A549 treated with ZK216348 at 1 μM for 4 hours (cell line): ENCODE measurements at places on chromosomes 7 and 10. TPM values are rescaled to one million over a fixed set of nuclear protein-coding genes. Genes with fewer than 3 reads are reported as not detected.

Gene STAG3
- 0.06 to 0.40 TPM (median 0.21 TPM) in 5 replicates for total RNA-seq

Gene TMEM229A
- not detected in 5 replicates for total RNA-seq

Gene NPY4R2
- 11.9 to 38.3 TPM (median 28.0 TPM) in 5 replicates for total RNA-seq

Gene LRRC17
- not detected in 5 replicates for total RNA-seq

Gene GPR22
- total RNA-seq: not detected in 5 replicates

Gene GRM3
- total RNA-seq: not detected in 5 replicates

Gene CREB5
- 2.1 to 4.2 TPM (median 3.6 TPM) in 5 replicates for total RNA-seq

Gene TEX47
- not detected in 5 replicates for total RNA-seq

Gene WDR86
- 0.13 to 0.23 TPM (median 0.18 TPM) in 3 of 5 replicates, not detected in the others for total RNA-seq

Gene KCNMA1
- total RNA-seq: 38.7 to 80.9 TPM (median 73.7 TPM) in 5 replicates

Gene NEURL1
- 0.47 to 0.96 TPM (median 0.74 TPM) in 5 replicates for total RNA-seq

Gene FRA10AC1
- 3.9 to 8.2 TPM (median 5.3 TPM) in 5 replicates for total RNA-seq

Gene GPR146
- total RNA-seq: 0.68 to 2.3 TPM (median 1.7 TPM) in 5 replicates

Gene PSD
- total RNA-seq: 0.34 to 0.61 TPM (median 0.51 TPM) in 5 replicates

Gene DLX6
- not detected in 5 replicates for total RNA-seq

Gene PTPN20
- total RNA-seq: 2.8 to 5.2 TPM (median 3.9 TPM) in 5 replicates

Gene VWDE
- 0.29 to 1.3 TPM (median 0.47 TPM) in 5 replicates for total RNA-seq

Gene TSPAN13
- total RNA-seq: 11.0 to 17.1 TPM (median 14.7 TPM) in 5 replicates

Gene TLX1
- total RNA-seq: not detected in 5 replicates

Gene CLCN1
- total RNA-seq: 0.06 to 0.08 TPM in 2 of 5 replicates, not detected in the others

Gene TAS2R4
- 0.11 to 0.20 TPM (median 0.18 TPM) in 5 replicates for total RNA-seq

Gene PSTK
- total RNA-seq: 3.7 to 5.4 TPM (median 5.1 TPM) in 5 replicates

Gene PHYHIPL
- 0.13 to 0.44 TPM (median 0.20 TPM) in 5 replicates for total RNA-seq

Gene RET
- 0.37 to 0.80 TPM (median 0.59 TPM) in 5 replicates for total RNA-seq

Gene BBS9
- total RNA-seq: 2.2 to 4.4 TPM (median 2.9 TPM) in 5 replicates

Gene FAM25G
- total RNA-seq: 3.8 TPM in 1 of 5 replicates, not detected in the others

Gene PGAM2
- total RNA-seq: not detected in 5 replicates

Gene PTF1A
- total RNA-seq: not detected in 5 replicates

Gene SMARCD3
- total RNA-seq: 8.0 to 11.8 TPM (median 10.5 TPM) in 5 replicates

Gene GJD4
- total RNA-seq: not detected in 5 replicates

Gene EPHA1
- 0.29 TPM in 1 of 5 replicates, not detected in the others for total RNA-seq
